H7 (cell line): ENCODE measurements at places on chromosomes 5 and 9. TPM values are rescaled to one million over a fixed set of nuclear protein-coding genes. Genes with fewer than 3 reads are reported as not detected.

GRCh38 chr9:76087976-76088375, 197.5 kb downstream of the PCSK5 start:
- no peak for DNase-seq

- DNase-seq, result no peak
Measured at GRCh38 chr9:122991370-122991830, 42.1 kb upstream of the GPR21 start.

Gene LMAN2
- total RNA-seq, result 221 and 225 TPM in 2 replicates

DNA sequence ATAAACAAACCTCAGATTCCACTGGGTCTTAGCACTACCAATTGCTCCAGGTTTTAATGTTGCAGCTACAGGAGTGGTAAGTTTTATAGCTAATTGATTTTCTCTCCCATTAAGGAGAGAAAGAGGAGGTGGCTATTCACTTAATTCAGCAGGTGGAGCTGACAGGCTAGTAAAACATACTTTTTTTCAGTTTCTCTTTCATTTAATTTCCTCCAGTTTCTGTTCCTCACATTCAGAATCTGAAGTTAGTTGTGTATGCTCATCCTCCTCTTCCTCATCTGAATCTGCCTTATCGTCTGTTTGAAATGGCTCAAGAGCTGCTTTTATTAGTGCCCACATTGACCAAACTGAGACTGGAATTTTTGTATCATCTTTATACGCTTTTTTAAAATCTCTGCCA, 98.0 kb downstream of the PLPPR1 start:
- DNase-seq, result no peak

DNA sequence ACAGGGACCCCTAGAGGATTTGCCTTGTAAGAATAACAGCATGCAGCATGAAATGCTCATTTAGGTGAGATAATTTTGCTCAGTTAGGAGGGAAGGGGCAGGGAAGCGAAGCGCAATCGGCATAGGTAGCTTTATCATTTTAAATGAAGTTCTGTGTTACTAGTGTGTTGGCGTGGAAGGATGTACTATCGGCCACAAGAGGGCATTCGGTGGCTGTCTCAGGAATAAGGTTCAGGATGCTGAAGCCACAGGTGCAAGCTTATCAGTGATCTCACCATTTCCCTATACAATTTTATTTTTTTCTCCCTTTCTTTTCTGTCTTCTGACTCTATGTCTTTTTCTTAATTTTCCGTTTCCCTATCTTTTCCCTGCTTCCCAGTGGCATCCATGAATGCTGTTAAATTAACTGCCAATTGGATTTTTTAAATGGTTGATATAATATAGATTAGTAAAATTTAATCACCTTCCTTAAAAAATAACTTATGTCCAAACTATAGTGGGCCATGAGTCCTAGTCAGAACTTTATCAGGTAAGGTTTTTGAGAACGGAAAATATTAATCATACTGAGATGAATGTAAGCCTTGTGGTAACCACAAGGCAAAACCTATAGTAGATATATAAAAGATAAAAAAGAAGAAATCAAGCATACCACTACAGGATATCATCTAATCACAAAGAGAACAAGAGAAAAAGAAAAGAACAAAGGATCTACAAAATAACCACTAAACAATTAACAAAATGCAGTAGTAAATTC, 1.2 kb upstream of the INSL6 start:
- peak; percentile 37 for DNase-seq

DNA sequence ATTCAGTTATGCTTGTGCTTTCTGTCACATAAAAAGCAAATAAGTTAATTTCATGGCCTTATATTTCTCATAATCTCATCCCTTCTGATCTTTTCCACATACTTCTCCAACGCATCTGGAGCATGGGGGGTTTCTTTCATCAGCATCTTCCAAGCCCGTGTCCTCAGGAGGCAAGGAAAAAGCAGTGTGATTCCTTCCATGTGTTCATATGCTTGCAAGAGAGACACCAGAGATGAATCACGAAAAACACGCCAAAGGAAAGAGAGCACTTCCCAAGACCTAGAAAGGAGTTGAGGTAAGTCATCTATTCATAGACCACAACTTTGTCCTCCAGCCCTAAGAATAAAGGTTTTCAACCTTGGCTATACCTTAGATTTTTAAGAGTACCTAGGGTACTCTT, 26.0 kb upstream of the SVEP1 start:
- no peak for DNase-seq

- peak; percentile 40 for DNase-seq
Measured at GRCh38 chr9:95103871-95104580, 213.5 kb downstream of the FANCC start.

DNA sequence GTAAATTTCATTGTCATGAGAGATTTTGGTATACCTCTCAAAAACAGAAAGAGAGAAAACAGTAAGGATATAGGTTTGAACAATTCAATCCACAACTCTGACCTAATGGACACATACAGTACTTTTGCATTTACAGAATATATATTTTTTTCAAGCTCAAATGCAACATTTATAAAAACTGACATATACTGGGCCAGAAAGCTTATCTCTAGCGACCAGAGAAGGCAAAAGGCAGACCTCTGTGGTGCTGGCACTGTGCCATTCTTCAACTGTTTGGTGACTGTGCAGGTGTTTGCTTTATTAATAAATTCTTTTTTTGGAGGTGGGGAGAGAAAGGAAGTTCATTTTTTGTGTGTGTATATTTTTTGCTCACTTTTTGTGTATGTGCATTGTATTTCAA, 6.0 kb upstream of the PLAC8L1 start:
- DNase-seq, result no peak

DNA sequence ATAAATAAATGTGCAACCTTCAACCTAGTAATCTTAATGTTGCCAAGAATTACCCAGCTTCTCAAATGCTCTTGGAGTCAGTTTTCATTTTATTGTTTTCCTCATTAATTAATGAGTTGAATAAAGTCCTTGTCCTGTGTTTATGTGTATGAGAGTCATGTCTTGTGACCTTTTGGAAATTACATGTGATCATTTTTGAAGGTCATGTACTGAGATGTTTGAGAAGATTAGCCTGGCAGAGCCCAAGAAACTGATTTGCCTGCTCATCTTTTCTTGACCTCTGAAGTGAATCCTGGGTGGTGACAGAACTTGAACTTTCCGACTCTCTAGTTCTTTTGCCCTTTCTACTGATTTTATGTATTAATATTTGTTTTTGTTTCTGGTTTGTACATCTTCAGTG, 15.4 kb downstream of the ANKRA2 start:
- DNase-seq, result no peak

- DNase-seq, result no peak
Measured at GRCh38 chr9:36320466-36320865, 62.2 kb upstream of the GNE start.

Gene CER1
- 197 and 1,033 TPM in 2 replicates for total RNA-seq

Gene ZBED3
- total RNA-seq, result 1.6 and 1.9 TPM in 2 replicates

GRCh38 chr9:109728686-109729300, 51.2 kb upstream of the PALM2AKAP2 start:
- no peak for DNase-seq

DNA sequence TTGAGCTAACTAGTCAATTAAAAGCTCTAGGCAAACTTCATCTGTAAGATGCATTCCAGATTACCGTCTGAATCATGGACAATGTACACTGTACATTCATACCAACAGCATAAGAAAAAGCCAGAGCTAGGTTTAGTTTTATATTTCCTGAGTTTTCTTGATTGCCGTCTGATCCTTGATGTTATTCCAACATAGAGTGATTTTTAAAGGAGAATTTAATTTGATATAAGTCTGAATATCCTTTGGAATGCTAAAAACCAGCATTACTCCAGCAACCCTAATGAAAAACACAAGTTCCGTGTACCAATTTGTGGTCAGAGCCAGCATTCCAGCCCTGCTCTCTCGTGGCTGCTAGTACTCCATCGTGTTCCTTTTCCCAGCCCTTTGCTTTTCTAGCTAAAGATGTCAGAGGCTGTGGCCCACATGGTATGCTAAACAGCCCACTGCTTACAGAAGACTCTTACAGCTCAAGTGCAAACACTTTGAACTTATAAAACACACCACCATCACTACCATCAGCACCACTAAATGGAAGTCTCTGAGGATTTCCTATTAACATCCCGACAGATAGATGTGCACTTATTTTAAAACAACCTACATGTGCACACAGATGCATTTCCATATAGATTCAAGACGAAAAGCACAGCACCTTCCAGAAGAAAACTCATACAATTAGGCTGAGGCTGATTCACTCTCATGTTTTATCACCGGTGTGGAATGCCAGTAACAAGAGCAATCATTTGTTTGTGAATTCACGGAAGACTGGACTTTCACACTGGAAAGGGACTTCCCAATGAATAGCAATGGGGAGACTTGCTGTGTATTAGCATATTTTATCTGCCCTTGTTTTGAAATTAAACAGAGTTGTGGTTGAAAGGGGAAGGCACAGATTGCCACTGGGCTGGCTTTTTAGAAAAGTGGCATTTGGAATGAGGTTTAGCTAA, 246.9 kb upstream of the GAS1 start:
- no peak for DNase-seq

Gene KLF9
- total RNA-seq, result 0.97 and 1.5 TPM in 2 replicates

DNA sequence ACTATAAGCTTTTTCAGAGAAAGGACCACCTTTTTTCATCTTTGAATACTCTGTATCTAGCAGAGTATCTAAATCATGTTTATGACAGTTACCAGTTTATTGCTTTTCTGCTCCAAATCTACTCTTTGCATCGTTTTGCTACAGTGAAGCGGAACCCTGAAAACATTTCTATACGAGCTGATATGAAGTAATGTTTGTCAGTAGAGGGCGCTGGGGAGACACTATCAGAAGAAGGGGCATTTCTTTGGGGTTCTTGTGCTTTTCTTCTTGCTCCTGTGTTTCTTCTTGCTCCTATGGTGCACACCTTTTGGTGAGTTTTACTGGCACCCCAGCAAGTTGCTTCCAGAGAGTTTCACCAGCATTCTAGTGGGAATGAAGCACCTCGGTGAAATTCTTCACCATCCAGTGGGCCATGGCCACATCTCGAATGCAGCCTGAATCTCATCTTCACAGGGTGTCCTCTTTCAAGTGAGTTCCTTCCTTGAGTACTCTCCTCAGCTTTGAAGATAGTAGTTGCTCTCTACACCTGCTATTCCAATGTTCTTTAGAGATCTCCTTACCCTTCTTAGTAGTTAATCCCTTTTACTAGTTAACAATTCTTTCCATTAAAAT, 98.4 kb downstream of the FGF1 start:
- peak; percentile 28 for DNase-seq

DNA sequence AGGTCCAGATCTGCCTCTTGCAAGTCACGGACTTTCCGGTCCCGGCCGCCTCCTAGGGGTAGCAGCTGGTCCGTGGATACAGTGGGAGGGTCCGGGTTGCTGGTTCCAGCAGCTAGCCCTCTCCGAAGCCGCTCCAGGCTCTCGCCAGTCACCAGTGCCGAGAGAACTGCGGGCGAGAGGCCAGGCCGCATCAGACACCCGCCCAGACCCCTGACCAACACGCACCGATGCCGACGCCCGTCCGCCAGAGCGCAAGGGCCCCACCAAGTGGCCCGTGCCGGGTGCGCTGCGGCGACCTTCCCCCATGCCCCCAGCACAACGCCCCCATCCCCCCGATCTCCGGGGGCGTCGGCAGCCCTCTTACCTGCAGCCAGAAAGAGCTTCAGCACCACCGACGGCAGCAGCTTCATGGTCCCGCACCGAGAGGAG, 470 bp downstream of the HBEGF start:
- peak; percentile 92 for DNase-seq

Gene FAM240B
- not detected in 2 replicates for total RNA-seq

- no peak for DNase-seq
Measured at GRCh38 chr9:130034570-130034969, 8.4 kb downstream of the FNBP1 start.

Gene IL3
- total RNA-seq, result not detected in 2 replicates

DNA sequence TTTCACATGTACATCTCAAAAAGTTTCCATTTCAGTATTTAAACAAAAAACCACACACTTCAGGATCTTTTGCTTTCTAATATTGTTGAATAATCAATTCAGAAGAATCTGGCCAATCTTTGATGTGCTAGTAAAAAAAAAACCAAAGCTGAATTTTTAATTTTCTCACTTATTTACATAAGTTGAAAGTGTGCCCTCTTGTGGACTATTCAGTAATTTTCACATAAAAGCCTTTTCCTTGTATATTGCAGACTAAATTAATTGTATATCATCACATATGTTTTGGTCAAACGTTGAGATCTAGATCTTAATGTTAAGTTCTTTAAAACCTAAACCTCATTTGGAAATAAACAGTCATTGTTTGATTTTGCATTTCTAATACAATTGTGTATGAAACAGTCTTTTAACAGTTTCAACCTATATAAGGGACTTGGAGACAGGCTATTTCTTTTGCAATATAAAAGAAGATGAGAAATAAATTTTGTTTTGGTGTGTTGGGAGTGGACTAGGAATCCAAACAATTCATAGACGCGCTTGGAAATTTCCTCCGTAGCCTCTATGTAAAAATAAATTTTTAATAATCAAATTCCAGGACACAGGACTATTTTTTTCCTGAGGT, 68.1 kb downstream of the NIPBL start:
- no peak for DNase-seq

Gene PCDHGB3
- total RNA-seq, result 0.26 TPM in 1 of 2 replicates, not detected in the other

Gene EQTN
- total RNA-seq, result 0.31 and 2.1 TPM in 2 replicates

Gene LHX6
- 5.2 and 5.9 TPM in 2 replicates for total RNA-seq

DNA sequence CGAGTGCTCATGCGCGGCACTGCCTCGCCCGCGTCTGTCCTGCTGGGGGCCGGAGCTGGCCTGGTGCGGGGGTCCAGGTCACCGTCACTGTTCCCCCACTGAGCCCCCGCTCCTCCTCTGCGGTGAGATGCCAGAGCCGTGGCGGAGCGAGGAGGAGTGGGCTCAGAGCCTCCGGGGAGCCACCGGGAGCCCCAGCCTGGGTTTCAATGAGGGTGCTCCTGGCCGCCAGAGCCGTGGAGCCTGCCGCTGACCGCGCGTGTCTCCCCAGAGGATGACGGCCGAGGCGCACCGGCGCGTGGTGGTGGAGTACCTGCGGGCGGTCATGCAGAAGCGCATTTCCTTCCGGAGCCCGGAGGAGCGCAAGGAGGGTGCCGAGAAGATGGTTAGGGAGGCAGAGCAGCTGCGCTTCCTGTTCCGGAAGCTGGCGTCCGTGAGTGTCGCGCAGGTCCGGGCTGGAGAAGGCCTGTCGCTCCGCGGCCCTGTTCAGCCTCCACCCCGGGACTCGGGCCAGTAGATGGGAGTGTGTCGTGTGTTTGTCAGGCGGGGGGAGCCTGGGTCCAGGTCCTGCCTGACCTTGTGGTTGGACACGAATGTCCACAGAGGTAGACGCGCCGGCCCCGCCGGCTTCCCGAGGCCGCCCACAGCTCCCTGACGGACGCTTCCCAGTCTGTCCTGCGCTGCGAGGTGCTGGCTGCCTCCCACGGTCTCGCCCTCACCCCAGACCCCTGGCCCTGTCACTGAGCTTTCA, 22.0 kb downstream of the EXOC3 start:
- DNase-seq, result no peak

DNA sequence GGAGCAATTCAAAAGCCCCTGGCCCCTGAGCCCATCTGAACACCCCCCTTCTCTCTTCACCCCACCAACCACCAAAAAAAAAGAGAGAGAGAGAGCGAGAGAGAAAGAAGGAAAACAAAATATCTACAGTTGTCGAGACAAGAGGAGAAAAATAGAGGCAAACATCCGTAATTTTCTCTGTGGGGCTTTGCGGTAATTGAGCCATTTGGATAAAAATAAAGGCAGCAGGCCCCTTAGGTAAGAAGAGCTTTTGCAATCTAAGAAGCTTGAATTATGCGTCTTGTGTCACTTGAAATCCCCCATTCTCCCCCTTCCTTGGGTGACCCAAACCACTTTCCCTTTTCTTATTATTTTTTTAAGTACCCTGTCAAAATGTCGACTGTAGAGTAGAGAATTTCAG, 35.5 kb upstream of the FUBP3 start:
- DNase-seq, result no peak
